ENCODE measurements at places on chromosomes 12 and 14.

DNA sequence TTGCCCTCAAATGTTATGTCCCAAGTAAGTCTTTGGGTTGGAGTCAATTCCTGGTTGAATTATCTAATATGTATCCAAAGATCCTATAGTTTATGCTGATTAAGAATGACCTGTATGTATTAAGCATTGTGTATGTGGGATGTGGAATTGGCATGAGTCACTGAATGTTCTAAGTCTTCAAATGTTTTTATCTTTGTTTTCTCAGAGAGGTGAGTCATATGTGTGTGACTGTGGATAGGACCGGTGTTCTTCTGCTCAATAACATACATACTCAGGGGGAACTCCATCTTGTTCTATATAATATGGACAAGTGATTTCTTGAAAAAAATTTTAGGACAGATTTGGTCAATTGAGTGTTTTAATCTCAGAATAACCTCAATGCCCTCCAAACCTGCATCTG lies 57.9 kb downstream of the NAV3 start:
- no peak for DNase-seq

DNA sequence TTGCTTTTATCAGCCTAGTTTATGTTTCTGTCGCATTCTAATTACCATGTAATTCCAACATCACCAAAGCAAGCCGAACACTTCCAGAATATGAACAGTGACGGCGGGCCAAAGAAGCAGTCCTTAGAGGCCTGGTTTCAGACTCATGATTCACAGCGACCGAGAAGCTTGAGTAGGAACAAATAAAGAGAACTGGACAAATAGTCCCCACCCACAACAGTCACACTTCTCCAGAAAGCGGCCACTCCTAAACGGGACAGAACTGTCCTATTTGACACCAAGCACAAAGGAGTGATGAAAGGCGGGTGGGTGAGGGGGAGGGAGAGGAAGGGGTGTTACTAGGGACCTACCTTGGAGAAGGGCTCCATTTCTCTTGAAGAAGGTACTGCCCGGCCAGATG lies 136.4 kb downstream of the FOXN3 start:
- no peak for DNase-seq

- no peak for DNase-seq
These were observed 706 bp downstream of the ANHX start for GRCh38 chr12:133234971-133235370.

DNA sequence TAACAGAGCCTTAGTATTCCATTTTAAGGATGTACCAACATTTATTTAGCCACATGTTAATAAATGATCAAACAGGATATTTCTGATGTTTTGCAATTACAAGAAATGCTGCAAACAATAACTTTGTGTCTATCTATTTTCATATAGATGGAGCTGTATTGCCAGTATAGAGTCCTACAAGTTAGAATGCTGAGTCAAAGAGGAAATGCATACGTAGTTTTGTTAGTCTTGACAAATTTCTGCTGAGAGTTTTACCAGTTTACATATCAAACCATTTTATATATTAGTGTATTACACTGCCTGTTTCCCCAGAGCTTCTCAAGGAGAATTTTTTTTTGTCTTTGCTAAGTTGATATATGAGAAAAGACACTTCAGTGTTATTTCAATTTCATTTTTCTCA lies 541.7 kb downstream of the SLC16A7 start:
- DNase-seq = no peak

GRCh38 chr12:7994731-7995205 lies 37.7 kb upstream of the FOXJ2 start:
- no peak for DNase-seq

DNA sequence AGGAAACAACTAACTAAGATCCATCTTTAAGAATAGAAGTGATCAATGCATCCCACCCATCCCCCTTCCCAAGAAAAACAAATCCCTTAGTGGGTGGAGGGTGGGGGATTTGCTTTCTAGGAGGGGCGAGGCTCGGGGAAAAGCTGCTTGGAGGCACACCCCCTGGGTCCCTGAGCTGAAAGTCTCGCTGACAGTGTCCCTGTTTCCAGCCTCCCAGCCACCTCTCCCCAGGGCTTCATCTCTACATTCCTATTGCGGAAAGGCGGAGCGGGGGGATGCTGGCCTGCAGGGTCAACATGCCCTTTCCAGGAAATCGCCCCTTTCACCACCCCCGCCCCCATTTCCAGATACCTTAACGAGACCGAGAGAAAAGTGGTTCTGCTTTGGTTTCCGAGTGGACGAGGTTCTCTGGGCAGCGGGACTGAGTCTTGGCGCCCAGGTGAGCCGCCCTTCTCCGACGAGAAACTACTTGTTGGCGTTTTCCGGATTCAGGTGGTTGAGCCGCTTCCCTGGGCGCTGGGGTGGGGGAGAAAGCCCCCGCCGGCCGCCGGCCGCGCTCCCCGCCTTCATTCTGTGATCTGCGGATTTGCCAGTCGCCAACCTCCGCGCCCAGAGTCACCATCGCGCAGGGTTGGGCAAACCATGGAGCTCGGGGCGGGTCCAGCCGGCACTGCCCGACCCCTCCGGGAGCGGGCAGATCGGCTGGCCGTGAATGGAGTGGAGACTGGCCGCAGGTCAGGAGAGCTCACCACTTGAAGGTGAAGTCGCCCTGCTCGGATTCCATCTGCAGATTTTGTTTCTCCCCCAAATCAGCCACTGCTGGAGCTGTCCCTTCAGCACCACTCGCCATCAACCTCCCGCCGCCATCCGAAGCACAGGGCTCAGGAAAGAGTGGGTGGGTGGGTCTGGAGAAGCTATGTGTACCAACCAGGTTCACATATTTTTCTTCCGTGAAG lies 505 bp downstream of the KCNC2 start:
- no peak for DNase-seq

DNA sequence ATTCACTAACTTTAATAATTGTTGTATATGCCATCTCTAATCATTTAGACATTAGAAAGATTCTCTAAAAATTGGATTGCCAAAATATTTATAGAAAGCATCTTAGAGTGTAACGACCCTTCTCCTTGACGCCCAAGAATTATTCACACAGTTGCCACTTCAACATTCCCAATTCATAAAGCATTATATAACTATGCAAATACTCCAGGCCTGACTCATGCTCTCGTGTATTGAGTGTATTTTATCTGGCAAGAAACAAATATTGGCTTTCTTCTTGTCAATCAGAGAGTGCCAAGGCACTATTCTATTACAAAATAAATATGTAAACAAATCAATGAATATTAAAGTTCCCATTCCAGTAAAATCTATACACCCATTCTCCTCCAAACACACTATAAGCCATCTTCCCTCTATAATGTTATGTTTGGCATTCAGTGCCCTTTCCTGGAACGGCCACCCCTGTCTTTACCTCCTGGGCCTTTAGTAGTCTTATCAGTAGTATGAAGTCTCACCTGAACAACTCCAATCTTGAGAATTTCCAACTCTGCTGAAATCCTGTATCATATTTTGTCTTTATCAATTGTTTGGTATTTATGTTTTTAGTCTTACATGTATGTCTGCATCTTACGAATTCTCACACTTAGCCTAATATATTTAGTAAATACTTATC lies 182.6 kb downstream of the PIK3C2G start:
- DNase-seq = no peak

- DNase-seq = no peak
These were observed 91.4 kb downstream of the DNAH10 start for GRCh38 chr12:123853396-123854070.

- DNase-seq = no peak
These were observed 973.3 kb downstream of the BCL11B start for GRCh38 chr14:98298481-98299244.

DNA sequence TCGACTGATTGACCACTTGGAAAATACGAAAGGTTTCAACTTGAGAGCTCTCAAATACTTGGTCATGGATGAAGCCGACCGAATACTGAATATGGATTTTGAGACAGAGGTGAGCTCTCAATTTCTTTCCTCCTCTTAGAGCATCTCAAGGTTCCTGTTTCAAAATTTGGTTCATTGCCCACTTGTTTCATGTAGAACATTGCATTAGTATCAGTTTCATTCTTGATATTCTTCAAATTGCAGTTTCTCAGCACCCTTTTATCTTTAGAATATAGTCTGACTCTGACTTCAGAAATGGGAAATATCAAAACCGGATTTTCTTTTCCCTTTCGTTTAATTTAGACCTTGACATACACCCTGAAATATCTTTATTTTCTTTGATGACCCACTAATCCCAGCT lies 8.8 kb downstream of the DDX47 start:
- no peak for DNase-seq

DNA sequence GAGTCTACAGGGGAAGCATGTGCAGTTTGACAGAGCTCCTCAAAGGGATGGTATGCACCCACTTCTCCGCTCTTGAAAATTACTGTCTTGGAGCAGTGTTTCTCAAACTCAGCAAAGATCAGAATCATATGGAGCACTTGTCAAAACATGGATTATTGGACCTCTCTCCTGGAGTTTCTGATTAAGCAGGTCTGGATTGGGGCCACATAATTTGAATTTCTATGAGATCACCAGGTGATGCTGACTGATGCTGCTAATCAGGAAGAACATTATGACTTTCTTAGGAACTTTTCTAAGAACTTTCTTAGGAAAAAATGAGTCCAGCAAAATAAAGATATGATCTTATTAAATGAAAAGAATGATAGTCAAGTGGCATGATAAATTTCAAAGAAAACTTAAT lies 144.3 kb downstream of the CPNE8 start:
- no peak for DNase-seq

- no peak for DNase-seq
These were observed 568 bp downstream of the CCDC184 start for GRCh38 chr12:48183876-48184548.

DNA sequence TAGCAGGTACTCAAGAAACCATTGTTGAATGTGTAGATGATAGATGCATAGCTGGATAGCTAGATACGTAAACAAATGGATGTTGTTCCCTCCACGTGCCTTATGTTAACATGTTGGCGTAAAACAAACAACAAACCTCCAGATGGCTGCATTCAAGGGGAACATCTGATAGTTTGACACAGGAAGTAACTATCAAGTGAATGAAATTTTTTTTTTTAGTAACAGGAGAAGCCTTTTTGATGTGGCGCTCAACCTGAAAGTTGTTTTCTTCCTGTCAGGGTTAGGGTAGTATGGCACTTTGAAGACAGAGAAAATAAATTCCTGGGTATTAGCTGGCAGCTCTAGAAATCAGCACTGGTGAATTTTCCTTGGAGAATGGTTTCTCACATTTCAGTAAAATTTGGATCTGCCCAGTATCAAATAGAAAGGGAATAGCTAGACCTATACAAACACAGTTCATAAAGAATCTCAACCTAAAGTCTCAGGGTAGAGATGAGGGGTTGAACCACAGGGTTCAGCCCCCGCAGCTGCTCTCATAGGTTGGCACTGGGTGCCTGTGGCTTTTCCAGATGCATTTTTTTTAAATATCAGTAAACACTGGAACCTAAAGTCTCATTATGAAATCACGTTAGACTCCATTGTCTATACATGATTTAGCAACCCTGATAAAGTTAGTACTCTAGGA lies 18.8 kb upstream of the RAP1B start:
- DNase-seq = no peak

- no peak for DNase-seq
These were observed 378.4 kb downstream of the CCDC91 start for GRCh38 chr12:28568704-28569103.

DNA sequence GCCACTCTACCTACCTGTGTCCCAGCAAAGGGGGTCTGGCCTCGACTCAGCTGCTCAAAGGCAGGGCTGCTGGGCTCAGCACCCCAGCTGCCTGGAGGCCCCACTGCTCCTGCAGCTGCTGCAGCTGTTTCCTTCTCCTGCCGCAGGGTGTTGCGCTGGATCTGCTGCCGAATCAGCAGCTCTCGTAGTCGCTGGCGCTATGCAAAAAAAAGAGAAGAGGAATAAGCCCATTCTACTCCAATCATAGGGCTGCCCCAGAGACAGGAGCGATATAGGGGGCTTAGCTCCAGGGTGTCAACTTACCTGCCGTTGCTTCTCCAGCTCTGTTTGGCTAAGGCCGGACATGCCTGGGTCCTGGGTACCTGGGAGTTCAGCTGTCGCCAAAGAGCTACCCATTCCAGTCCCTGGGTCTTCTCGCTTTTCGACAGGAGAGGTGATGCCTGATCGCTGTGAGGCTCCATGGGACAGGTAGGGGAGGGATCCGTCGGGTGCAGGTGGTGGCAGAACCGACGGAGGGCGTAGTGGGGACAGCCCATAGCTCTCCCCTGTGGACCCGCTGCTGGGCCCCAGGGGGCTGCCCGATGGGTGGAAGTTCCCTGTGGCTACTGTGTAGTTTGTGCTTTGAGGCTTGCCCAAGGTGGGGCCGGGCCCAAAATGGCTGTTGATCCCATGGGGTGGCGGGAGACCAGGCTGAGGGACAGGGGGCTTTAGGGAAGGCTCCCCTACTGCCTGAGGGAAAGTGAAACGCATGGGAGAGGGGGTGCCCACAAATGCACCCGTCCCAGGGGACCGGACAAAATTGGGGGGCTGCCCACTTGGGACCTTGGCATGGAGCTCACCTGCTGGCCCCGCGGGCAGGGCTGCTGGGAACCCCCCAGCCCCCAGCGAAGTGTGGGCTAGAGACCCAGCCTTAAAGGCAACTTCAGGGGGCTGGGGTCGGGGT lies 20.9 kb downstream of the KMT2D start:
- DNase-seq = no peak

DNA sequence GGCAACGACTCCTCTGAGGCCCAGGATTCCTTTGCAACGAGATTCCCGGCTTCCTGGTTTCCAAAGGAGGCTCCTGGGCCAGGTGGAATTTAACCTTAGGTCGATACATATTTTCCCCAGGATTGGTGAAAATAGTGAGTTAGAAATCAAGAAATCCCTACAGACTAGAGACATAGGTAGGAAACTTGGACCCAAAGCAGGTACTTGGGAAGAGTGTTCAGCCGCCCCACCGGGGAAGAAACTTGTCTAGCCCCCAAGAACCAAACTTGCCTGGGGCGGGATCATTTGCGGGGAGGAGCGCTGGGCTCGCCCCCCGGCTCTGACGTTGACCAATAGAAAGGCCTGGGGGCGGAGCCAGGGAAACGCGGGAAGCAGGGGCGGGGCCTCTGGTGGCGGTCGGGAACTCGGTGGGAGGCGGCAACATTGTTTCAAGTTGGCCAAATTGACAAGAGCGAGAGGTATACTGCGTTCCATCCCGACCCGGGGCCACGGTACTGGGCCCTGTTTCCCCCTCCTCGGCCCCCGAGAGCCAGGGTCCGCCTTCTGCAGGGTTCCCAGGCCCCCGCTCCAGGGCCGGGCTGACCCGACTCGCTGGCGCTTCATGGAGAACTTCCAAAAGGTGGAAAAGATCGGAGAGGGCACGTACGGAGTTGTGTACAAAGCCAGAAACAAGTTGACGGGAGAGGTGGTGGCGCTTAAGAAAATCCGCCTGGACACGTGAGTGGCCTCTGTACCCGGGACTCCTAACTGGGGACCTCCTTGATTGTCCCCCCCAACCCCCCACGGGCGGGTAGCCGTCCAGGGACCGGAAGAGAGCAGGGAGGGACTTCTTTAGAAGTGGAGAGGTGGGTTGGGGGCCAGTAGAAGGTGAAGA lies at the start of gene CDK2:
CDK2 (plus strand) TSS at position 423 of the 874 bp plus-strand sequence; CDS start at position 602, 179 bp downstream.
- DNase-seq = peak; percentile 91

GRCh38 chr12:126418400-126418799 lies 1353.2 kb downstream of the AACS start:
- DNase-seq = no peak

- no peak for DNase-seq
These were observed 53.1 kb upstream of the PCED1B start for GRCh38 chr12:47026291-47026690.

- no peak for DNase-seq
These were observed 134.0 kb downstream of the GCH1 start for GRCh38 chr14:54768501-54769129.

Measured in activated CD4-positive, alpha-beta memory T cell treated with anti-CD3 and anti-CD28 coated beads, Interleukin-2, amount 10 ng/mL, durations not matched to agents 7 days and 5 days (primary cell).